ENCODE measurements at places on chromosomes 6 and 20. TPM values are rescaled to one million over a fixed set of nuclear protein-coding genes. Genes with fewer than 3 reads are reported as not detected.
A peak's percentile ranks its signal among the peaks of the same experiment; 100 is the strongest.

- peak; percentile 96 for DNase-seq
Measured at GRCh38 chr6:48036316-48036715, 74.7 kb downstream of the PTCHD4 start.

Gene CCDC167
- total RNA-seq, result 18.4 TPM

GRCh38 chr20:10260316-10260715 lies 41.7 kb downstream of the SNAP25 start:
- no peak for DNase-seq

- no peak for DNase-seq
Measured at GRCh38 chr20:48550814-48551213, 277.0 kb downstream of the PREX1 start.

DNA sequence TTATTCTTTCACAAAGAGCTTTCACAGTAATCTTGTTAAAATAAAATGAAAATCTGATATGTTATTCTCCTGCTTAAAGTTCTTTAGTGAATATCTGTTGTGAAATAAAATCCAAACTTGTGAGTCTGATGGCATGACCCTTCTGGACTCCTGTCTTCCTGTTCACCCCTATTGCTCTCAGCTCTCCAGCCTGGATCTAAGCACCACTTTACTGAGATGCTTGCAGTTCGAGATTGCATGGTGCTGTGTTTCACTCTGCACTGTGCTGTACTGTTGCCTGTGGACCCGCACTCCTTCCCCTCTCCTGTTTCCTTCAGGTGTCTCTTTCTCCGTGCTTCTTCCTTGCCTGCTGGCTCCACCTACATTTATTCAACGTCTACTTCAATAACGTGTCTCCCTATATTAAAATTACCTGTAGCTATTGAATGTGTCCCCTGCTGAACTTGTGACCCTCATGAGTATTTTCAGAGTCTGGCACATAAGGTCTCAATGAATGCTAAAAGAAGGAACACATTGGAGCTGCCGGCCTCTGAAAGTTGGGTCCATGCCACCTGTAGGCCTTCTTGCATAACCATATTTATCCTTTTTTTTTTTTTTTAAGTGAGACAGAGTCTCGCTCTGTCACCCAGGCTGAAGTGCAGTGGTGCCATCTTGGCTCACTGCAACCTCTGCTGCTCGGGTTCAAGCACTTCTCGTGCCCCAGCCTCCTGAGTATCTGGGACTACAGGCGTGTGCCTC lies 100.1 kb downstream of the ARID1B start:
- no peak for DNase-seq

DNA sequence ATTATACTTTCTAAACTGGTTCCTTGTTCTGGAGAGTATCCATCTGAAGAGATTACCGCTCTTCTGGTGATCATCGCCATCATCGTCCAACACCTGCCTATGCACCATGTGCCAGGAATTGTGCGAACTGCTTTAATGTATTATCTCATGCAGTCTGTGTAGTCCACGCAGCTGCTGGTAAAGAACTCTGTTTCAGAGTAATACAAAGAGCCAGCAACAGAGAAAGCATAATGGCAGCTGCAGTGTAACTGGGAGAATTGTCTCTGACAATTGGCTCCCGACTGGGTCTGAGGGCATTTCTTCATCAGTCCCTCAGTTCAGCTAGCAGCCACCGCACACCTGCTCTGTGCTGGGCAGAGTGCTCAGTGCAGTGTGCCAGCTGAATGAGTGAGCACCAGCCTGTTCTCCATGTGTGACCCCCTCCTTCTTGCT lies 383.4 kb downstream of the GRIK2 start:
- no peak for DNase-seq

GRCh38 chr6:105771313-105771970 lies 314.7 kb upstream of the PRDM1 start:
- DNase-seq, result no peak

Gene ENPP1
- total RNA-seq, result 6.0 TPM

Gene TENT5A
- total RNA-seq, result 22.9 TPM

DNA sequence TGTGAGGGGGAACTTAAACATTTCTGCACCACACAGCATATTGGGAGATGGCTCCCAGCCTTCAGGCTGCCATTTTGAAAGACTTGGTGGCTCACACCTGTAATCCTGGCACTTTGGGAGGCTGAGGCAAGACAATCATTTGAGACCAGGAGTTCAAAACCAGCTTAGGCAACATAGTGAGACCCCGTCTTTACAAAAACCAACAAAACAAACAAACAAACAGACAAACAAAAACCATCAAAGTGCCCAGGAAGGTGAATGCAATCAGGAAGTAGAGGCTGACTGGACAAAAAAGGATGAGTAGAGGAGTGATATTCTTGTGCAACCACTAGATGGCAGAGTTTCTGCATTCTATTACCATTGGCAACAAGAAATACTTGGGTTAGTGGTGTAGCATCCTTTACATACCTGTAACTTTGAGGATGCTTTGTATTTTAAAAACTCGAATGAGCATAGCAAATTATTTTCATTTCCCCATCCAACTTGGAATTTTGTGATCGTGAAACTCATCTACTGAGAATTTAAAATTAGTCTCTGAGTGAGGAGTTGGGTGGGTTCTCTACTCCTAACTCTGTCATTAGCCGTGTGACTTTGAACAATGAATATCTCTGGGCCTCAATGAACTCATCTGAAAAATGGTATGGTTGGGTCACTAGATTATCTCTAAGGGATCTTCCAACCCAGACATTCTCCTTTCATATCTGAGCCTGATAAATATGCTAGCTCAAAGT lies 84.4 kb downstream of the CRYBG1 start:
- DNase-seq, result peak; percentile 67

Gene MOXD1
- total RNA-seq, result 15.1 TPM

Gene SAMHD1
- total RNA-seq, result 75.1 TPM

GRCh38 chr6:25972902-25973301 lies 10.3 kb downstream of the TRIM38 start:
- DNase-seq, result no peak

DNA sequence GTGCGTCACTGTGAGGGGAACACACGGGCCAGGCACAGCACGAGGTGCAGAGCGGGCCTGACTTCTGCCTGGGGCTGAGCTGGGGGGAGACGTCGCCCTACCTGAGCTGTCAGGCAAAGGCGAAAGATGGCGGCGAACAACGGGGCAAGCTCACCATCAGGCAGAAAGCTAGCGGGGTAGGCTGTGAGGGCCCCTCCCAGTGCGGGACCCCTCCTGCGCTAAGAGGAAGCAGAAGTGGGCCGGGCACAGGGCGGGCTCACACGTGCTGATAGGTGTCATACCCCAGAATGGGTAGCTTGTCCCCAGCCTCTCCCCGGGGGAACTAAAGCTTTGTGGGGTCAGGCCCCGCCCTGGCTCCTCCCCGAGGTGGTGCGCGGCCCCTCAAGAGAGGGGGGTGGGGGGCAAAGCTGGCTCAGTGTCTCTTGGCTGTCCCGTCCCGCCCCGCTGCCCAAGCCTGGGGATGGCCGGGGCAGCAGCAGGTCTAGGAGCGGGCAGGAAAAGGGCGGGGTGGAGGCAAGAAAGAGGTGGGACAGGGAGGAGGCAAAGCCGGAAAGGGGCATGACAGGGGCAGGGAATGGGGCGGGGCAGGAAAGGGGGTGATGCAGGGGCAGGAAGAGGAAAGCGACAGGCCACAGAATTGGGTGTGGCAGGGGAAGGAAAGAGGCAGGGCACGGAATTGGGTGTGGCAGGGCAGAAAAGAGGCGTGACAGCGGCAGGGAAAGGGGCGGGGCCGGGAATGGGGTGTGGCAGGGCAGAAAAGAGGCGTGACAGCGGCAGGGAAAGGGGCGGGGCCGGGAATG lies 14.7 kb downstream of the UCKL1 start:
- DNase-seq, result no peak

DNA sequence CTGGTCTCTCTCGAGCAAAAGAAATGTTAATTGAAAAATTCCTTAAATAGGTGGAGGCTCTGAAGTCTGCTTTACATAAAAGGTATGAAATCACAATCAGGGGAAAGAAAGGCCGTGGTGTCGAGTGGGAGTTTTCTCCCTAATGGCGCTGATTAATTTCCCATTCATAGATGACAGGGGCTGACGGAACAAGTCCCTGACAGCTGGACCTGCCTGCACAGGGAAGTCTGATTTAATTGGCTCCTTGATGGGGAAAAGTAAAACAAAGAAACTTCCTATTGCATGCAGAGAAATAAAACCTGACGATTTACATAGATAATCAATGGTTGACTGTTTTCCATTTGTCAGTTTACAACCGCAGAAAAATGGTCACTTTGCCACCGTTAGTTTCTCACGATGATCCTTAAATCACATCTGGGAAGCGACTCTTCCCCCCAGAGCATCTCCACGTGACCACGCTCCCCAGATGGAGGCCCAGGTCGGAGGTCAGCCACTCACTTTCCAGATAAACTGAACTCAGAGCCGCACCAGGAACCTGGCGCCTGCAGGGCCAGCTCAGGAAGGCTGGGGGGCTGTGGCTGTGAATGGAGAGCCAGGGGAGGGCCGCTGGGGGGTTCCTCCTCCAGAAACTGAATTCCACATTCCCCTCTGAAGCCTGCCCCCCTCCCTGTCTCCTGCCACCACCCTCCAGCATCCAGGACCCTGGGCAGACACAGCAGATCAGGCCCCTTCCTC lies 55.3 kb downstream of the DLL1 start:
- DNase-seq, result no peak

DNA sequence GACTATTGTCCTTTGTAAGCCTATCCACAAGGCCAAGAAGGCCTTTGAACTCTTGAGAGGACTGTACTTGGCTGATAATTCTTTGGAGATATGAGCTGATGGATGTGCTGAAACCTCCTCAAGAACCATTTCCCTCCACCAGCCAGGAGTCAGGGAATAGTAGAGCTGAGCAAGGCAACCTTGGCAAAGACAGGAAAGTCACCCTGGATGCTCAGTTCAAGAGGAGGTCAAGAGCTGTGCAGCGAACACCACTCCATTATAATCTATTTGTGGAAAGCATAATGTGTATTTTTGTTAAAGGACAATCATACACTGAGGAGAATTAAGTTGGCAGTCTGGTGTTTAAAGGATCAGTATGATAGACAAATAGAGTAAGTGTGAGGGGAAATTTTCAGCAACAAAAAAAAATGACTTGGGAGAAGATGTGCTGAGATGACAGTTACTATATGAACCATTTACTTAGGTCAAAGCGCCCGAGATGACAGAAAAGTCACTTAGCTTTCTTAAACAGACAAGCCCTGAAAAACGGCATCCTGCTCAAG lies 177.2 kb upstream of the COL21A1 start:
- no peak for DNase-seq

Gene FAM209B
- total RNA-seq, result not detected

DNA sequence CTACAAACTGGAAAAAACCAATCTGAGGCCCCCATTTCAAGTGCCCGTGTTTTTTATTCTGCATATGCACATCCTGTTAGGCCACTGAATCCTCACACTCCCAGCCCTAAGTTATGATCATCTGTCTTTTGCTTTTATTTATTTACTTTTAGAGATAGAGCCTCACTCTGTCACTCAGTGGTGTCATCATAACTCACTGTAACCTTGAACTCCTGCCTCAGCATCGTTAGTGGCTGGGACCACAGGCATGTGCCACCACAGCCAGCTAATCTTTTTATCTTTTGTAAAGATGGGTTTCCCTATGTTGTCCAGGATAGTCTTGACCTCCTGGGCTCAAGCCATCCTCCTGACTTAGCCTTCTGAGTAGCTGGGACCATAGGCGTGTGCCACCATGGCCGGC lies 29.6 kb upstream of the CLDN20 start:
- no peak for DNase-seq

- DNase-seq, result peak; percentile 32
Measured at GRCh38 chr6:21079468-21080048, 514.0 kb upstream of the SOX4 start.

- DNase-seq, result no peak
Measured at GRCh38 chr6:132797951-132798868, at the start of gene SLC18B1. SLC18B1 (minus strand) TSS chr6:132798637; CDS start chr6:132798456, 181 bp downstream.

DNA sequence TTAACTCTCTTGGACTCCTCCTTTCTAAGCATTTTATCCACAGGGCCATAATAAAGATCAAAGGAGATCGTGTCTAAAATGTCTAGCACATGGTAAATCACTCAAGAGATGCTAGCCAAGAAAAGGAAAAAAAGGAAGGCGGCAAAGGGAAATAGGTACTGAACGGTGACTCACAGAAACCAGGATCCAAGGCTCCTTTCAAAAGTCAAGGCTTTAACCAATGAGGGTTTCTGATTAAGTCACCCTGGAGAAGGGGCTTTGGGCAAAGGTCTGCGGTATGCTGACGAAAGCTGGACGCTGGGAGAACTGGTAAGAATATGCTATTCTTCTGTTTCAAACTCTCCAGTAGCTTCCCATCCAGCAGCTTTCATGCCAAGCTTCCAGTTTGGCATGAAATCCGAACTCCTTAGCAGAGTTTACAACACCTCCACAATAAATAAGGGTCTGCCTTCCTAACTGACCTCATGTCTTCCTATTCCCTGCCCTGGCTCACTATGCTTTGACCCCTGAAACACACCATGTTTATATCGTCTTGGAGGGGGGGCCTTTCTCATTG lies 1.0 kb downstream of the TOMM34 start:
- peak; percentile 24 for DNase-seq

Gene LHFPL5
- total RNA-seq, result not detected

Gene NRSN1
- not detected for total RNA-seq

- no peak for DNase-seq
Measured at GRCh38 chr6:12361042-12361765, 71.0 kb downstream of the EDN1 start.

Gene KCNK15
- total RNA-seq, result 1.7 TPM

Gene PNLDC1
- 0.32 TPM for total RNA-seq

Gene GPLD1
- total RNA-seq, result 0.43 TPM

DNA sequence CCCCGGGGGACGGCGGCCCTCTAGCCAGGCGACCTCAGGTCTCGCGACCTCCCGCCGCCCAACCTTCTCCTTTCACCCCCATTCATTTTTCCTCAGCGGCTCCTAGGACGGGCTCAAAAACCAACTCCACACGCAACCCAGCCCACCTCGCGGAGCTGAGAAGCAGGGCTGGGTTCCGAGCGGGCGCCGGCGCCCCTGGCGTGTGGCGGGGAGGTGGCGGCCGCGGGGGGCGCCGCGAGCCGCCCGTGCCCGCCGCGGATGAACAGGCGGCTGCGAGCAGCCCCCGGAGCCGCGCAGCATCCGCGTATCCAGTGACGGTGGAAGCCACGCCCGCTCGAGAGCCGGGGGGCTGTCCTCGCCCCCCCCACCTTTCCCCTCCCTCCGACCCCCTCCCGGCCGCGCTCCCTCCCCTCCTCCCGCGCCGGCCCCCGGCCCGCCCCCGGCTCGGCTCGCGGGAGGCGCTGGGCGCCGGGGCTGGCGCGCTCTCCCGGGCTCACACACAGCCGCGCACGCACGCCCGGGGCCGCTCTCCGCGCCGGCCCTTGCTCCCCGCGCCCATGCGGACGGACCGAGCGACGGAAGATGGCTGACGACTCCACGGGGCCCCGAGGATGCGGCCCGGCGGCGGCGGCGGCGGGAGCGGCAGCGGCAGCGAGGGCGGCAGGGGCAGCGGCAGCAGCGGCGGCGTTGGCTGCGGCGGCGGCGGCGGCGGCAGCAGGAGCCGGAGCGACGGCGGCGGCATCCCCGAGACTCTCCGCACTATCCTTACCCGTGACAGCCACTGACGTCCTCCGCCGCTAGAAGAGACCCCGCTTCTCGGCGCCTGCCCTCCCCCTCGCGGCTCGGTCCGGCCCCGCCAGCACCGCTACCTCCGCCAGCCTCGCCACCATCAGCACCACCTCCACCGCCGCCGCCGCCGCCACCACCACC lies at the start of gene SOBP:
TSS of gene SOBP (plus strand) at position 482 of the 930 bp plus-strand sequence. CDS start 500 bp downstream, outside the sequence.
- DNase-seq, result peak; percentile 16

Gene OR2J1
- total RNA-seq, result not detected
